ENCODE measurements at places on chromosomes 13 and 19.

- no peak for DNase-seq
These were observed 51.7 kb downstream of the MYH14 start for GRCh38 chr19:50255115-50255514.

GRCh38 chr19:29781386-29782259 lies 30.2 kb upstream of the CCNE1 start:
- no peak for DNase-seq

GRCh38 chr13:48769107-48769704 lies 115.5 kb downstream of the CYSLTR2 start:
- peak; percentile 76 for DNase-seq

DNA sequence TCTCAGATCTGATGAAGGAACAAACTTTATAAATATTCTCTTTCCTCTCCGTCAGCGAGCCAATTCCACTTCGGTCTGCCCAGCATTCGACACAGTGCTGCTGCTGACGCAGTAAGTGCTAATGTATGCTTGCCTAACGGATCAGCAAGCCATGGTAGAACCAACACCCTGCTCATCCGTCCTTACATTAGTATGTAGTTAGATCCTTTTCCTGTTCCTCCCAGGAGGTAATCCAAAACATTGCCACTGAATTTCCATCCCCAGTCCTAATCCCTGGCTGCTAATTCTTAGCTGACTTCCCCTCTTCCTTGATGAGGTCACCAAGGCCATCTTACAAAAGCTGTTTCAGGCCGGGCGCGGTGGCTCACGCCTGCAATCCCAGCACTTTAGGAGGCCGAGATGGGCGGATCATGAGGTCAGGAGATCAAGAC lies 88.0 kb downstream of the STARD13 start:
- DNase-seq: no peak

GRCh38 chr13:88601949-88602348 lies 930.8 kb downstream of the SLITRK5 start:
- DNase-seq: no peak

GRCh38 chr19:4375164-4376027 lies 25.0 kb downstream of the SH3GL1 start:
- no peak for DNase-seq

GRCh38 chr13:97332742-97333141 lies 101.2 kb upstream of the RAP2A start:
- no peak for DNase-seq

DNA sequence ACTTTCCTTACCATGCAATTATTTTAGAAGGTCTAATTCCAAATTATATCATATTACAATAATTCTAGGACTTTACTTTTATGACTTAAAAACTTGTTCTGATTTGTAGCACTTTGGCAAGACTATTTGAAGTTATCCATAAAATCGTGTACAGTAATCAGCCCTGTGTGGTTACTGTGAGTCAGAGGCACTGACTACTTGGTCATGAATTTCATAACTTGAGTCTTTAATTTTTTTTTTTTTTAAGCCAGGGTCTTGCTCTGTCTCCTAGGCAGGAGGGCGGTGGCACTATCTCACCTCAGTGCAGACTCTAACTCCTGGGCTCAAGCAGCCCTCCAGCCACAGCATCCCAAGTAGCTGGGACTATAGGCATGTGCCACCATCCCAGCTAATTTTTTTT lies 1319.2 kb upstream of the SLC10A2 start:
- no peak for DNase-seq

DNA sequence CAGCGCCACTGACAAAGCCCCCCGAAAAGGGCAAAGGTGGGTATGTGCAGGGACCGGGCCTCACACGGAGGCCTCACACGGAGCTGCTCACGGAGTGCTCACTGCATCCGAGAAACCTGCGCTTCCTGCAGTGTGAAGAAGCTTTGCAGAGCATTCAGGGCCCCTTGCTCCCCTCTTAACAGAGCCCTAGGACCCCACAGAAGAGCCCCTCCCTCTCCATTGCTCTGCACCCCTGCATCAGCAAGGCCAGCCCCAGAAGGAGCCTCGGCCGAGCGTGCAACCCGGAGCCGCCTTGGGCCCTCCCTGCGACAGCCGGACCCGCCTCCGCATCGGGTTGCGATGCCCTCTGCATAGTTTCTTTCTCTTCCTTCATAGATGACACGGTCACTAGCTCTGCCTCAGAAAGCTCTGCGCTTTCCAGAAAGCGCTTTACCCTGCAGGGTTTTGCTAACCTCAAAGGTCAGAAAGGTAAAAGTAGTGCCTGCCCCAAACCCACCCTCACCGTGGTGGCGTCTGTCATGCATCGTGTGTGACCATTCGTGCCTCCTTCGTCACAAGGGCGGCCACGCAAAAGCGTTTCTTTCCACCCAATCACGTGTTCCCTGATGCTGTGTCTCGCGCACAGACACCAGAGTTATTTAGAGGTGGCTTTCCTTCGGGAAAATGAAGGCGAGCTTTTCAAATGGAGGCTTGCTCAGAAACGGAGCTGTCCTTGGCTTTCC lies 15.7 kb upstream of the F7 start:
- DNase-seq: no peak

DNA sequence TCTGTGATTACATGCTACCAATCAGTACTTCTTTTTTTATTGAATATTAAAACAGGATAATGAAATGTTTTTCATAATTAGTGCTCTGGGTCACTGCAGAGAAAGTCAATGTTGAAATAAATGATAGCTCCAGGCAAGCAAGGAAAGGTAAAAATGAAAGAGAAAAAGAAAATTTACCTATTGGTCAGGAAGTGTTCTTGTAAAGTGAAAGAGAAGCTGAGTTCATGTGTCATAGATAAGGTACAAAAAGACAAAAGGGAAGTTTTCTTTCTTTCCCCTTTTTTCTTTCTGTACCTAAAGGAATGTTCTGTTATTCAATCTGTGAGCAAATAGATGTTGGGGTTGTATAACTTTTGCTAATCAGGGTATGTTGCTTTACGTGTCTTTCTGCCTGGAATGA lies 197.0 kb downstream of the PCDH9 start:
- no peak for DNase-seq

- no peak for DNase-seq
These were observed 125.3 kb downstream of the TSHZ3 start for GRCh38 chr19:31223740-31224534.

- DNase-seq: no peak
These were observed 722.1 kb downstream of the LIG4 start for GRCh38 chr13:107493266-107493665.

- no peak for DNase-seq
These were observed 322.5 kb upstream of the ZNF507 start for GRCh38 chr19:32022731-32023563.

GRCh38 chr13:33377825-33378224 lies 92.3 kb upstream of the STARD13 start:
- DNase-seq: no peak

GRCh38 chr13:44110091-44110621 lies 230.5 kb downstream of the LACC1 start:
- no peak for DNase-seq

- peak; percentile 21 for DNase-seq
These were observed 7.2 kb downstream of the UHRF1 start for GRCh38 chr19:4916292-4917082.

DNA sequence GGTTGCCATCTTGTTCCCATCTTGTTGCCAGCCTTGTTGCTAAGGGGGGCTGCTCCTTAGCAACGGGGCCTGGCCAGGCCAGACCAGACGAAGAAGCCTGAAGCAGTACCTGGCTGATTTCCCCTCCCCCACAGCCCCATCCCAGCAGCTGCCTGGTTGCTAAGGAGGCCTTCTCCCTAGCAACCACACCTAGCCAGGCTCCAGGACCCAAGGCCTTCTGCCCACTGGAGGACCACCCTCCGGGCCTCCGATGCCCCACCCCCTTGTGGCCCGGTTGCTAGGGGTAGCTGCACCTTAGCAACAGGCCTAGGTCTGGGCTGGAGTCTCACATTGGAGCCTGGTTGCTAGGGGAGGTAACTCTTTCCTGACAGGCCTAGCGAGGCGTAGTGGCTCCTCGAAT lies 3.9 kb downstream of the PRRG2 start:
- no peak for DNase-seq

DNA sequence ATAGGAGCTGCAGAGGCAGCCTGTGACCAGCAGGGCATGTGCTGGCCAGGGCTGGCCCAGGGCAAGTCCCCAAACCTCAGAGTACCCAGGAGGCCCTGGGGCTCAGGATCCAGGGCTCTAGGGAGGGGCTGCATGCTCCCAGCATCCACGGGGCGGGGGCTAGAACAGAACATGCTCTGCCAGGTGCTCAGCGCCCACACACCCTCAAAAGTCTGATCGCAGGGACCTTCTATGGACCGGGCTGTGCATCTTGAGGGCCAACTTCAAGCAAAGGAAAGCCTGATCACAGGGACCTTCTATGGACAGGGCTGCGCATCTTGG lies 33.5 kb downstream of the ELL start:
- DNase-seq: no peak

DNA sequence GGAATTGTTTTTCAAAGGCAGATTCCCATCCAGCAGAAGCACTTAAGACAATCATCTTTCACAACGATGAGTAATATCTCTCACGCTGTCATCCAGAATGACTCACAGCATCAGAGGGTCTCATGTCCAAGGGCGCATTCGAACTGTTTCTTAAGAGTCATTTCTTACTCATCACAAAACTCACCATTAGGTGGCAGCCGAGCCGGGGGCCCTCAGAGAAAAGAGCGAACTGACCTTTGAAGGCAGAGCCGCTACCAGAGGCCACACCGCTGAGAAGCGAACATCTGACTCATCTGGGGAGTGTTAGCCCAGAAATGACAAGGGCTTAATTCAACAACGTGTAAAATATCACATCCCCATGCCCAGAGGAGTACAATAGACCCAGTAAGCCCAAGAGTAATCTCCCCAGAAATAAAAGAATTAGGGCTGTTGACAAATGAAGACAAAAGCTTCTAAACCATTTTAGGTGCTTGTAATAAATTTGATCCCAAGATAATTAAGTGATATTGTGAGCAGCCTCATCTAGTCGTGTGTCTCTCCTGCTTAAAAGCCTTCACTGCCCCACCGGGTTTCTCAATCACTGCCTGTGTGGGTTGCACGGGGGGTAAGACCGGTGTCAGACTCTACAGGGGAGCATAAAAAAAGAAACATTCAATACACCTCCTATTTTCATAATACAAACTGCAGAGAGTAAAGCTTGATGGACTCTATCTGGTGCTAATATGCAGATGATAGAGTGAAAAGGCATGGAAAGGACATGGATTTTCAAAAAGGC lies 96.2 kb downstream of the CYSLTR2 start:
- DNase-seq: peak; percentile 15

- no peak for DNase-seq
These were observed 164.4 kb downstream of the EFNB2 start for GRCh38 chr13:106371024-106371423.

DNA sequence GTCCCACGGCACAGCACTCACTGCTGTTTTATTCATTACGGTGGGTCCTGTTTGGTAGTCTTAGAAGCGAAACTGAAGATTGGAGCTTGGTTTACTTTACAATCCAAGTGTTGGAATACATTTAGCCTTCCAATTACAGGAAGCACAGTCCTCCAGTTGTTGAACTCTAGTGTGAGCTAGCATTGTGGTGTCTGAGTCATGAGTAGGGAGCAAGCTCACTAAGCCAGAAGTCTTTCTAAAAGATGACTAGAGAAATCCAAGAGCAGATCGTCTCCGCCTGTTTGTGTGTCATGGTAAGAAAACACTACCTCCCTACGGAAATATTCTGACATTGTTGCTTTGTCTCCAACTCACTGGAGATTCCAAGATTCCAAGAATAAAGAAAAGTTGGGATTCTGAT lies 10.1 kb upstream of the SHISA2 start:
- no peak for DNase-seq

DNA sequence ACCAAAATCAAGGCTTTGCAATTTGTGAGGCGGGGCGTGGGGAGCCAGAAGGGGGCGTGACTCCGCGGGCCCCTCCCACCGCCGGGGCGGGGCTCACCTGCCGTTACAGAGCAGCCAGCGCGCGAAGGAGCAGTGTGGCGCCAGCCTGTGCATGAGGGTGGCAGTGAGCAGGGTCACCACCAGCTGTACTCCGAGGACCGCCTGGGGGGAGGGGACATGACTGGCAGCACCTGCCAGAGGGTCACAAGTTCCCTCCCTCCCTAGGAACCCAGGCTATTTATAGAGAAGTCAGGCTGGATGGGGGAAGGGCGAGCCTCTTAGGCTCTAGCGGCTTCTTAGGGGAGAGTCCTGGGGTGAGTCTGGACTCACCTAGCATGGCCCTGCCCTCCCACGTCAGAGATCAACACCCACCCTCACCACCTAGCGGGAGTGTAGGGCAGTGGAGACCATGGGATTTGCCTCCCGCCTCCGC lies 3.6 kb downstream of the TMEM161A start:
- DNase-seq: peak; percentile 26

- DNase-seq: no peak
These were observed 8.8 kb downstream of the SCEL start for GRCh38 chr13:77544355-77544754.

DNA sequence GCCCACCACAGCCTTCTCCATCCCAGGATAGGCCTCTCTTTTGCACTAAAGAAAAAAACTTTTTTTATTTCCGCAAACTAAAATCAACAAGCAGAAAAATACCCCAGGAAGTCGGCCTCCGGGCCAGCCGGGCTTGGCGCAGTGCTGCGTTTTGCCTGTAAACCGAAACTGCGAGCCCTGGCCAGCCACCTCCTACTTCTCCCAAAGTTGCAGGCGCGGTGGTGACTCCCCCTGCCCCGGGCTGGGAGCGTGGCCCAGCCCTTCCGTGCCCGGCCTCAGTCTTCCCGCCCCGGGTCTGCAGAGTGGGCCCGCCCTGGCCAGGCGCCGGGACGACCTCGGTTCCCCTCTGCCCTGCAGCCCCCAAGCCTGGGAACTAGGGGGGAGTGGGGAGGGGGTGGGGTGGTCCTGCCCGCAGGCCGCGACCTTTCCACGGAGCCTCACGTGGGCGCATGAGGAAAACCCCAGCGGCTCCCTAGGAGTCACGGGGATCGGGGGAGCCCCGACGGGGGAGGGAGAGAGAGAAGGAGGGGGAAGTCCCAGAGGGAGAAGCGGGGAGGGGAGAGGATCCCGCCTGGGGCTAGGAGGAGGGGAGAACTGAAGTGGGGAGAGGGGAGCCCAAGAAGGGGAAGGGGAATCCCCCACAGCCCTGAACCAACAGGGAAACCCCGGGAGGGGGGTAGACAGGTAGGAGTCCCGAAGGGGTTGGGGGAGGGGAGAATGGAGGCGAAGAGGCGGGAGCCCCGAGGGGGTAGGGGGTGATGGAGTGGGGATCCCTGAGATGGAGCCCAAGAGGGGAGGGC lies 3.0 kb downstream of the GADD45B start:
- peak; percentile 60 for DNase-seq

- DNase-seq: no peak
These were observed 10.2 kb downstream of the OR2Z1 start for GRCh38 chr19:8731428-8732169.

- no peak for DNase-seq
These were observed 58.7 kb upstream of the RGCC start for GRCh38 chr13:41398494-41399170.

DNA sequence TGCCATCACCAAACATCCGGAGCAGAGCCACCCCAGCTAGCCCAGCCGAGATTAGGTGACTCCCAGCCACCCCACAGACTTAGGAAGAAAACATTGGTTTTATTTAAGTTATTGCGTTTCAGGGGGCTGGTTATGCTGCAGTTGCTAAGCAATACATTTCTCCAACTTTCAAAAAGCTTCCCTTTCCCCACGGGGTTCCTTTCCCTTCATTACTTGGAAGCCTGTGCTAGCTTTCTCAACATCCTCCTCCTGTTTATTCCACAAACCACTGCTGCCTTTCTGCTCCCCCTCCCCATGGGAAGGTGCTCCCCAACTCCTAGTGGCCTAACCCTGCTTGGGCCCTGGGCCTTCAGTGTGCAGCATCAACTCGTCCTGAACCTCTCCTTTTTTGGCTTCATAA lies 52.6 kb downstream of the CDADC1 start:
- no peak for DNase-seq

GRCh38 chr19:41868989-41869300 lies 8.1 kb upstream of the CD79A start:
- DNase-seq: no peak

Measured in T-helper 9 cell (primary cell).